NCI-H524 treated with DMSO at 0.1 percent for 48 hours (cell line): ENCODE measurements at places on chromosomes 4 and X.
A peak's percentile ranks its signal among the peaks of the same experiment; 100 is the strongest.

DNA sequence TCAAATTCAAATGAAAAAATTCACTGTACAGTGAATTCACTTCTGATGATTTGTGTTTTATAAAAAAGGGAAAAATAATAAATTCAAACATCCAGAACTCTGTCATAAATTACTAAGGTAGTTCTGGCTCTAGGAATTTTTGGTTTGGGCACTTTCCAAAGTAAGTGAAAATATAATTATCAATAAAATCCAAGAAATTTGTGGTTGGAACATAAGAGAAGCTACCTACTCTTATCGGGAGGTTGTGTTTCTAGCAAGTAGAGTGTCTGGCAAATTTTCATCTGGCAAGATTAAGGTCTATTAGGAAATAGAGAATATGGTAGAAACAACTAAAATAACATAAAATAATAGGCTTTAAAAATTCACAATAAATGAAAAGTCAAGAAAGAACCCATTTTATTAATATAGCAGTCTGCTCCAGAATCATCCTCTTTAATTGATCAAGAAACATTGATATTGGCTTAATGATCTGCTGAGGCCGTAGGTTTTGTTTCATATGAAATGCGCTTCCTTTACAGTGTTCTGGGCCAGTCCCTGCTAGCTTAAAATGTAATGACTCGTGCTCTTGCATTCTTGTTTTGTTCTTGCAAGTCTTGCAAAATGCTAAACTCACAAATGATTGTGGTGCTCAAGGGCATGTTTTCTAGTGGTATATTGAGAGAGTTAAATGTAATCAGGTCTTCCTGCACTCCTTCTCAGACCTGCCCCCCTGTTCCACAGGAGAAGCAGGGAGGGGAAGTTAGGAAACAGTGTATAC, 331.4 kb downstream of the RAPGEF2 start:
- DNase-seq, result no peak

- DNase-seq, result no peak
These were observed 146.3 kb upstream of the RPS6KA3 start for GRCh38 chrX:20412871-20413486.

DNA sequence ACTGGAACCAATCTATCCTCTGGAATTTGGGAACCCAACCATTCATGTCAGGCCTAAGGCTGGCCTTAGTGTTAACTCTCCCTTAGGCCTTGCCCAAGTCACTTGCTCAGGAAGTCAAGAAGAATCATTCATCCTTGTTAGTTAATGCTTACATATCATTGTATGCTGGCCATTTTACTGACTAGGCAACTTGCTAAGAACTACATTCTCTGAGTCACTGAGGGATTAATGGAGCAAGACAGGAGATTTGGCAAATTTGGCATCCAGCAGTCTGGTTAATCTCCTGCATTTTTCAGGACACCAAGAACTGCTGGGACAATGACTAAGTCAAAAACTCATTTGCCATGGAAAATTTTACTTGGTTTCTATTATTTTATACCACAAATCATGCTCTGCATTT, 115.8 kb upstream of the DDIT4L start:
- DNase-seq, result no peak

GRCh38 chr4:183248201-183248600, 71.9 kb downstream of the CLDN22 start:
- DNase-seq, result no peak

GRCh38 chrX:121336831-121337421, 289.5 kb downstream of the GLUD2 start:
- DNase-seq, result no peak

DNA sequence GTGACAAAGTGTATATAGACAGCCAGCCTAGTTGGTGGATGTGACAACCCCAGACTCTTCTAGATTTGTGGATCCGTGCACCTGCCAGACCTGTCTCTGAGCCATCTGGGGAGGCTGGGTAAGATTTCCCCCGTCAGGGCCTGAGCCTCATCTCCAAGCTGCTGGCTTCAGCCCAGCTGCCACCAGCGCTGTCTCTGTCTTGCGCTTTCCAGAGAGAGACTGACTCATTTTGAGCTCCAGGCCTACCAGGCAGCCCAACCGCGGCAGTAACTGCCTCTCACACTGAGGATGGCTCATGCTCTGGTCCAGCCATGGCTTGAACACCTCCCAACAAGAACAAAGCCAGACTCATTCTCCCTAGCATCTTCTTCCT, 26.4 kb downstream of the NOP14 start:
- no peak for DNase-seq

DNA sequence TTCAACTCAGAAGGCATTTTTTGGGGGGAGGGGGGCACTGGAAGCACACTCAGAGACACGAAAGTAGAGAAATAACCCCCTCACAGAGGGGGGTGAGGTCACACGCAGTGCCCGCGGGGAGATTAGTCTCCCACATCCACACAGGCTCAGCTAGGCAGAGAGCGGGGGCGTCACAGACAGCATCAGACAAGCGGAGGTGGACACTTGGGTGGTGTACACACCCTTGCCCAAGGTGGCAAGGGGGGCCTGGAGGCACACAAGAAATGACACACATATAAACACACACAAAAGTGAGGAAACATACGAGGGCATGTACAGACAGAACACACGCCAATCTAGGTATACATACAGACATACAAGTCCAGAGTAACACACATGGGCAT, 637 bp upstream of the SYN1 start:
- DNase-seq, result no peak

- no peak for DNase-seq
These were observed 27.7 kb downstream of the RGS12 start for GRCh38 chr4:3320361-3321023.

GRCh38 chrX:109848461-109849050, 115.5 kb upstream of the ACSL4 start:
- DNase-seq, result peak; percentile 89

DNA sequence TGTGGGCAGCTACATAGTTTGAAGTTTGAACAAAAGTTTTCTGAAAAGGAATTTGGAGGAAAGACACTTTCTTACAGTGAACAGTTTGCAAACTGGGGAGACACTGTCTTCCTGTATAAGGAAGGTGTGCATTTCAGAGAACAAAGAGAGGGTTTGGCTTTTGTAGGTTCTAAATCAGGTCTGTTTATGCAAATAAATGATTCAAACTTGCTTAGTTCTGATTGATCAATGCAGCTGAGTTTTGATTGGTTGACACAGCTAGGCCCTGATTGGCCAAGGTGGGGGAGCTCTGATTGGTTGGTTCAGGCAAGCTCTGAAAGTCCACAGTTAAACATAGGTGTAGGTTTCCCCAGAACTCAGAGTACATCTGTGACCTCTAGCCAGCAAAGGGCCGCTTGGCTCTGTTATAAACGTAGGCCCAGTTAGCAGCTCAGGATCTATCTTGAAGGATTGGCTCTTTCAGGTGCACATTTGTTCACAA, 63.0 kb upstream of the ENPP6 start:
- DNase-seq, result no peak

DNA sequence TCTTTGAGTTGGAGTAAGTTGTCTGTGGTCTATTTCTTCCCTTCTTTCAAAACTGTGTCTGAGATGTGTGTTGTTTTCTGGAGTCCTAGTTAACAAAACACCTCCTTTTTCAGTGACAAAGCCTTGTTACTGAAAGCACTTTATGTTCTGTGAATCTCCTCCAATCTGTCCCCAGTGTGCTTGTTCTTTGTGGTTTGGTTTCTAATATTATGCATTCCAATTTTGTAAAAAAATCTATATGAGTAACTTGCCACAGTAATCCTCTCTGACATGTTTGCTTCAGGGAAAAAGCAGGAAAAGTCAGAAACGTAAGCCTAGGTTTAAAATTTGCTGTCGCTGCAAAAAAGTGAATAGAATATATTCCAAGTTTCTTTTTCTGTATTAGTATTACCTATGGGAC, 12.4 kb downstream of the PRRG1 start:
- no peak for DNase-seq

DNA sequence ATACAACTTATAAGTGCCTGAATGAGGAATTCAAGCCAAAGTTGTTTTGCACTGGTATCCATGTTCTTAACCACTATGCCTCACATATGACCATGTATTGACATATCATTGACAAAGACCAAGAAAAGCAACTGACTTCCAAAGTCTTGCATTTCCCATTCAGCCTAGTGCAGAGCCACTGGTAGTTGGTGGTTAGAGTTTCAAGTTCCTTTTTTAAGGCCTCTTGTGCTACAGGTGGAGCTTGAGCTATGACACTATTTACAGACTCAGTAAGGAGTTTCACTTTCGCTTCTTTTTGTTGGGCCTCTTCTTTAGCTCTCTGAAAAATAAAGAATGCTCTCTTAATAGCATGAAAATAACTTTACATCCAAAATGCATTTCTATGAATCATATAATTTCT, 763.0 kb downstream of the DMD start:
- no peak for DNase-seq

DNA sequence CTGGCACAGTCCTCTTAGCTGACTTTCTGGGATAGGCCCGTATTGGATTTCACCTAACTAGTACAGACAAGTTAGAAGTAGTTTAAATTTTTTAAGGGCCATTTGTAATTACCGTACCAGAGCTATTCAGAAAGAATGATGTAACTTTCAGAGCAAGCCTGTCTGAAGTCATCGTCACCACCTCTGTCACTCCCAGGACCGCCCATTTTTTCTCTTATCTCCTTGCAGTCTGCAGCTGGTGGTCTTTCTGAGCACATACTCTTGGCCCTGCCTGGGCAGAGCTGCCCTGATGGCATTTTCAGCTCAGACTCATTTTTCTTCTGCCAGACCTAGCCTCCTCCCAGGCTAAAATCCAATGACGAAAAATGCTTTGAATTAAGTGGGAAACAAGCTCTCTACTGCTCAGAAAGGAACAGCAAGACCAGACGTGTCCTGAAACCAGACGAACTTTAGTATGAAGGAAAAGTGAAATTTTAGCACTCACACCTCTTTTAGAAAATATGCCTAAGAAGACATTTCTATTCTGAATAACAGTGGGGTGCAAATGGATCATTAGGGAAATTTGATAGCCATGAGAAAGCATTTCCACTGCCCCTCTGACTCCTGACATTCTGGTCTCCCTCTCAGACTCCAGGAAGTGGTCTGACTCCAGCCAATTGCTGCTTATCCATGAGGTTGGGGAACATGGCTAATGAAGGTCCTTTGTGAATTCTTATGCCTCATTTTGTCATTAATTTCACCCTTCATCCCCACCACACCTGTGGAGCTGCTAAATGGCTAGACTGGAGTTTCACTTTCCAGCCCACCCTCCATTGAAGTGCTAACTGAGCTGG, 162.4 kb upstream of the GYPA start:
- DNase-seq, result no peak

DNA sequence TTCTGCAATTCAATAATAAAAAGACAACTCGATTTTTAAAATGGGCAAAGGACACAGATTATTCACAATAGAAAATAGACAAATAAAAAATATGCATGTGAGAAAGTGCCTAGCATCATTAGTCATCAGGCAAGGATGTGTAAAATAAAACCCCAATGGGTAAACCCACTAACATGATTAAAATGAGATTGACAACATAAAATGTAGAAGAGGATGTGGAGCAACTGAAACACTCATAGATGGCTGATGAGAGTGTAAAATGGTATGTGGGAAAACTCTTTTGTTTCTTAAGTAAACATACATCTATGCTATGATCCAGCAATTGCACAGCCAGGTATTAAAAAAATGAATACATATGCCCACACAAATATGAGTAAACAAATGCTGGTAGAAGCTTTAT, 177.6 kb downstream of the IQCM start:
- DNase-seq, result no peak

DNA sequence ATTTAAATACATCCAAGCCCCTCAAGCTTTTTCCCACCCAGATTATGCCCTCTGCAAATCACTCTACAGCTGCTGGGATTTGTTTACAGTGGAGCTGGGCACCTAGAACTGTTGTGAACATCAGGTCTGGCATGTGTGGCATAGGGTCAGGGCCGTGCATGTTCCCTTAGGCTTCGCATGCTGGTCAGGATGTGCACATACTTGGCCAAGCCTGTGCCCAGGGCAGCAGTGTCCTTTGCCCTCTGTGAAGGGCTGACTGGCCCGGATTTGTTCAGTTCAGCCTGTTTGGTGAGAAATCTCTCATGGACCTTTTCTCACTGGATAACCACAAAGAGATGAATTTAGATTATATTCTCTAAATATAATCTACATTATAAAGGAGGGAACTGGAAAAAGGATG, 471.9 kb downstream of the TRIML1 start:
- no peak for DNase-seq

GRCh38 chrX:153647461-153648357, 706 bp downstream of the DUSP9 start:
- no peak for DNase-seq

GRCh38 chr4:53586121-53586816, 5.0 kb downstream of the LNX1 start:
- DNase-seq, result no peak

DNA sequence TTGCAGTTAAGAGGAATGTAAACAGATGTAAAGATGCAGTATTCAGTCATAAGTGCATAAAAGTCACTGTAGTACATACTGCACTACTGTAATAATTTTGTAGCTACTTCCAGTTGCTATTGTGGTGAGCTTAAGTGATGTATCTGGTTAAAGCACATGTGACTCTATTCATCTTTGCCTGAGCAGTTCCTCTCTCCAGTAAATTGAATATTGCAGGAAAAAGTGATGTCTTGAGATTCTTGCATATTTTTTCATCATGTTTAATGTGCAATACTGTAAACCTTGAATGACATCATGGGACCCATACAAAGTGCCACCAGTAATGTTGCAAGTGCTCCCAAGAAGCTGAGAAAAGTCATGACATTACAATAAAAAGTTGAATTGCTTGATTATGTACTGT, 9.6 kb downstream of the UBA6 start:
- DNase-seq, result no peak

DNA sequence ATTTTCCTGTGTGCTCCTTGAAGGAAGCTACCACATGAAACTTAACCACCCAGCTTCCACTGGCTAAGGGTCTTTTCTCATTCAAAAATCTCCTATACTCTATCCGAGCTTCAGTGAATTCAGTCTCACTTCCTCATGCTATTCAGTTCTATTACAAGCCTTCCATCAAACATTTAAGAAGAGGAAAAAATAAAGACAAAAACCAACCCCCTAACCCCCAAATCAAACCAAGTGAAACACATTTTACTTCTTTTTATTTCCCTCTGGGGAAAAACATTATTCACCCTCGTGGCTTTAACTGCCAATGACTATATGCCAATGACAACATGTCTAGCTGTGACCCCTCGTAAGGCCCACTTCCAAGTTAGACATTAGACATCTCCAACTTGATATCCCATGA, 16.2 kb upstream of the WDR19 start:
- no peak for DNase-seq

DNA sequence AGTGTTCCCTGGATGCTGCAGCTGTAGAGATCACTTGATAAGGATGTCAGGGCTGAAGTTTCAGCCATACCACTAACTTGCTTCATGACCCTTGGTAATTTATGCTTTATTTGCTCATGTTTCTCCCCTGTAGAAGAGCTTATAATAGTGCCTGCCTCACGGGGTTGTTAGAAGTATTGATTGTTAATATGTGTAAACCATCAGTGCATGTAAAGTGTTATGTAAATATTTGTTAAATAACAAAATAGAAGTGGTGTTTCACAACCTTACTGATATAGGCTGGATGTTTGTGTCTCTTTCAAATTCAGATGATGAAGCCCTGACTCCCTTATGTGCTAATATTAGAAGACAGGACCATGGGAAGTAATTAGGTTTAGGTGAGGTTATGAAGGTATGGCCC, 1.5 kb upstream of the CXCL2 start:
- no peak for DNase-seq
